Retina (tissue), 1 donor: ENCODE measurements at places on chromosomes 4 and X.

- DNase-seq: no peak
Measured at GRCh38 chr4:39759569-39759968, 61.6 kb downstream of the UBE2K start.

GRCh38 chr4:74157154-74157553 is 764 bp upstream of the MTHFD2L start:
- DNase-seq: no peak

DNA sequence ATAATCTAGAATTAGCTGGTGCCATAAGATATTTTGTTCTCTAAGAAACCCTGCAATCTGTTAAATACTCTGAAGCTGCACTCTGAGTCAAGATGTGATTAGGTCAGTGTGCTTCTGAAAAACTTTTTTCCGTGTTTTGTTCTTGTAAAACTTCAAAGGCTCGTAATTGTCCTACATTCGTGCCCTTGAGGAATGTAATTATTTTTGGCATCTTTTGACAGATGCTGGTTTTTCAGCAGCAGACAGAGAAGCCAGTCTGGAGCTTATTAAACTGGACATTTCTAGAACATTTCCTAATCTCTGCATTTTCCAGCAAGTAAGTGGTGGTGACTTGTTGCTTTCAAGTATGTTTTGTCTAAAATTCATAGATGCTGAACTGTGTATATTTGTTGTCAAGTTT is 36.8 kb upstream of the TADA2B start:
- no peak for DNase-seq

DNA sequence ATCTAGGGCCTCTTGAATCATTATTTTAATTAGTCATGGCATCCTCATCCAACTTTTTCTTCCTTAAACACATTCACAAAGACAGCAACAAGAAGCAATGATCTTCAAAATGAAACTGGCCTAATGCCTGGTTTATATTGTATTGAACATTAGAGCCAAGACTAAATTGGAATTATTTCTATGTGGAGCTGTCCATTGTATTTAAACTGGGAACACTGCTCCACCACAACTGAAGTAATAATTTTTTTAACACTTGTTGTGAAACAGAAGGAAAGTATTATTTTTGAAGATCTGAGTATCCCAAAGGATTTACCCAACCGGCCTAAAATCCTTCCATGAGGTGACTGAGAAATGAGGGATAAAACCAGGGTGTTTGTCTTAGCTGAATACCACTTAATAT is 6.9 kb downstream of the GABRB1 start:
- no peak for DNase-seq

- peak; percentile 12 for DNase-seq
Measured at GRCh38 chr4:30600246-30601017, 119.7 kb upstream of the PCDH7 start.

DNA sequence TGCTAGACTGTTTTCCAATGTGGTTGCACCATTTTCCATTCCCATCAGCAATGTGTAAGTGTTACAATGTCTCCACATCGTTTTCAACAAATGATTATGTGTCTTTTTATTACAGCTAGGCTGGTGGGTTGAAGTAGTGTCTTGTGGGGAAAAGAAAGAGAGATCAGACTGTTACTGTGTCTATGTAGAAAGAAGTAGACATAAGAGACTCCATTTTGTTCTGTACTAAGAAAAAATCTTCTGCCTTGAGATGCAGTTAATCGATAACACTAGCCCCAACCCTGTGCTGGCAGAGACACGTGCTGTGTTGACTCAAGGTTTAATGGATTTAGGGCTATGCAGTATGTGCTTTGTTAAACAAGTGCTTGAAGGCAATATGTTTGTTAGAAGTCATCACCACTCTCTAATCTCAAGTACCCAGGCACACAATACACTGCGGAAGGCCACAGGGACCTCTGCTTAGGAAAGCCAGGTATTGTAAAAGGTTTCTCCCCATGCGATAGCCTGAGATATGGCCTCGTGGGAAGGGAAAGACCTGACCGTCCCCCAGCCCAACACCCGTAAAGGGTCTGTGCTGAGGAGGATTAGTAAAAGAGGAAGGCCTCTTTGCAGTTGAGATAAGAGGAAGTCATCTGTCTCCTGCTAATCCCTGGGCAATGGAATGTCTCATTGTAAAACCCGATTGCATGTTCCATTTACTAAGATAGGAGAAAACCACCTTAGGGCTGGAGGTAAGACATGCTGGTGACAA is 23.0 kb upstream of the UGT2B15 start:
- DNase-seq: no peak

DNA sequence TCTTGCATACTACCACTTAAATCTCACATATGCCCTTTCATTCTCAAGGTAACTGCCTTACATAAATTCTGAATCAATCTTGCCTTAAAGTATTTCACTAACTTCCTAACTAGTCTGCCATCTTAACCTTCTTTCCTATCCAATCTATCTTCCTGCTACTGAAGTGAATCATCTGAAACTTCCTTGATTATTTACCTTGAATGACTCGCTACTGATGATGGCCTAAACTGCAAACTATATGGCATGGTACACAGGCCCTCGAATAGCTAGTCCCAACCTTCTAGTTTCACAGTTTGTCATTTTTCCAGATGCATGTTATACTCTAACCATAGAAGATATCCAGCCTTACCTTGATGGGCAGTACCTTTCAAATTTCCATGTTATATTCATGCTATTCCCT is 19.9 kb downstream of the PHKA1 start:
- no peak for DNase-seq

DNA sequence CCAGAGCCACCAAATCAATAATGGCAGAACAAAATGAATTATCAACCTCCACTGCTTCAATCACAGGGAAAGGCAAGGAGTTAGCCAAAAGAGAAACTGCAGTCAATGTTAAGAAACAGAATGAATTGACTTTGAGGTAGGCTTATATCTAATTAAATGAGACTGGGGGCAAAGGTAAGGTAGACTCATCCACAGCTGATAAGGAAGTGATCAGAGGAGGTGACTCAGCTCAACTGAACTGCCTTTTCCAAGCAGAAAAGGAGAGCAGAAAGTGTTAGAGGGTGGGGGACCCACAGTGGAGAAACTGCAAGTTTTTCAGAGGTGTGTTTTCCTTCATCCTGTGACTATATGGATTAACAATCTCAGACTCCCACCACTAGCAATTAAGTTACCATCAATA is 345.8 kb upstream of the PPARGC1A start:
- no peak for DNase-seq

GRCh38 chrX:19748896-19749680 is 138.3 kb downstream of the SH3KBP1 start:
- no peak for DNase-seq
